Caco-2 (cell line): ENCODE measurements at places on chromosomes 1 and 21. TPM values are rescaled to one million over a fixed set of nuclear protein-coding genes. Genes with fewer than 3 reads are reported as not detected.

The BEND5 gene
- total RNA-seq, result 0.57 TPM in 1 of 2 replicates, not detected in the other

DNA sequence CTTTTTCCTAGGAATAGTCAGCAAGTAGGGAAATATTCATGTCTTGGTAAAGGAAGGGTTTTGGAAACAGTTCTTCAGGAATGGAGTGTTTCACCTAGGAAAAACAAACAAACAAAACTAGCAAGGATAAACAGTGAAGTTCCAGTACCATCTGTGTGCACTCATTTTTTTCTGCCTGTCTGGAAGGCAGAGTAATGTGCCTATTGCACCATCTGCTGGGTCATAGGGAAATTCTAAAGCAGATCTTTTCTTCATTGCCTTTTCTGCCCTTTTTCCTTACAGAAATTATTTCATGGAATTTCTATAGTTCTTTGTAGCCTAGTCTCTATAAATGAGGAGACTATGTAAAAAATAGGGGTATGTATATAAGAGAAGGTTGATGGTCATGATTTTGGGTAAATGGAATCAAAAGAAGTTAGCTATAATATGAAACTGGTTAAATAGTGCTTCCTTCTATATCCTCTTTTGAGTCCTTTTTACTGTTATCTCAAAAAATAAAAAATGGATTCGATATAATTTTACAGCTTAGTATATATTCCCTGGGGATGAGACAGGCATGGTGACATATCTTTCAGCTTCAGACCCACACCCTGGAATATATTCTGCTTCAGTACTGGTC is 3.4 kb upstream of the HRNR start:
- no peak for DNase-seq

DNA sequence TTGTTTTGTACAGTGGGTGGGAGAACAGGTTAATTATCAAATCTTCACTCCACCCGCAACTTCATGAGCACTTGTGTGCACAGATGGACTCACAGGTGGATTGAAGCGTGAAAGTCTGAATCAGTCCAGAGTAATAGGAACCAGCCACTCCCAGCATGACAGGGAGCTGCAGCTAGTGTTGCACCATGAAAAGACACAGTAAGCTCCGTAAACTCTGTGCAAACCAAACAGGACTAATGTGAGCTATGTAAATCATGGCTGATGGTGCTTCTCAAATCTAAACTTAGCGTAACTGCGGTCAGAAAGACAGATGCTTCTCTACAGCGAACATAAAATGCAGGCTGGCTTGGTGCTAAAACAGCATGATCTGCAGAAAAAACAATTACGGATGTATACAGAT is 114.4 kb downstream of the CENPF start:
- DNase-seq, result no peak

The LRRN2 gene
- not detected in 2 replicates for total RNA-seq

DNA sequence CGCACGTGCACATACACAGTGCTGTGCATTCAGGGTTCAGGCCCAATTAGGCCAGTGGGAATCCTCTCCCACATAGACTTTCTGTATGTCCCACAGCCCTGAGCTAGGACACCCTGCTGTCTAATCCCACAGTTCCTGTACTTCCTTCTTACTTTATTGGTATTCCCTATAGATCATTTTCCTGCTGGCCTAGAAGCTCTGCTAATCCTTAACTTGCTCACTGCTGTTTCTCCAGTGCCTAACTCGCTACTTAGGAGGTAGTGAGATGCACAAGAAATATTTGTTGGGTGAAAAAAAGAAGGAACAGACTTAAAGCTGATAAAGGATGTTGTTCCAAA is 34.1 kb upstream of the FHAD1 start:
- DNase-seq, result no peak

The FNDC5 gene
- 0.67 and 1.1 TPM in 2 replicates for total RNA-seq

DNA sequence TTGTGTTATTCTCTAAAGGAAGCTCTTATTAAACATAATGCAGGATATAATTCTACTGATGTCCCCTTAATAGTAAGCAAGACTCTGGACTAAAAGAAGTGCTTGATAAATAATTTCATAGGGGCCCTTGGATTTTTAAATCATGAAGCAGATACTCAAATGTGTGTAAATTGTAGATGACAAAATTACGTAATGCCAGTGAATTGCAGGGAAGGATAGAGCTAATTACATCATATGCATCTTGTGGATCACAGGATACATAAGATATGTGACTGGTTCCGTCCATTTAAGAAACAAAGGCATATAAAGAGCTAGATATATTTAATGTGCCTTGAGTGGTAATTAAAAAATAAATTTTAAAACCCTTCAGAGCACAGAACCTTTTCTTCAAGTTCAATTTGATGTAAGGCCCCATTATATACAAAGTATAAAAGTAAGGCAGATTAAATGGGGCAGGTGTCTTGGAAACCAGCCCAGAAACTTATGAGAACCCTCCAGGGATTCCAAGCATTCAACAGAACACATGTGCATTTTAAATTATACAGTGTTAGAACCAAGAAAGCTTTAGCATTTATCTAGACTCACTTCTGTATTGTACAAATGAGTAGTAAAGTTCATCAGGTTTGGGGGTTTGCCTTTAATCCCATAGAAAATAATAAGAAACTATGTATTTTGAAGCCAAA is 190.4 kb downstream of the NCAM2 start:
- no peak for DNase-seq

DNA sequence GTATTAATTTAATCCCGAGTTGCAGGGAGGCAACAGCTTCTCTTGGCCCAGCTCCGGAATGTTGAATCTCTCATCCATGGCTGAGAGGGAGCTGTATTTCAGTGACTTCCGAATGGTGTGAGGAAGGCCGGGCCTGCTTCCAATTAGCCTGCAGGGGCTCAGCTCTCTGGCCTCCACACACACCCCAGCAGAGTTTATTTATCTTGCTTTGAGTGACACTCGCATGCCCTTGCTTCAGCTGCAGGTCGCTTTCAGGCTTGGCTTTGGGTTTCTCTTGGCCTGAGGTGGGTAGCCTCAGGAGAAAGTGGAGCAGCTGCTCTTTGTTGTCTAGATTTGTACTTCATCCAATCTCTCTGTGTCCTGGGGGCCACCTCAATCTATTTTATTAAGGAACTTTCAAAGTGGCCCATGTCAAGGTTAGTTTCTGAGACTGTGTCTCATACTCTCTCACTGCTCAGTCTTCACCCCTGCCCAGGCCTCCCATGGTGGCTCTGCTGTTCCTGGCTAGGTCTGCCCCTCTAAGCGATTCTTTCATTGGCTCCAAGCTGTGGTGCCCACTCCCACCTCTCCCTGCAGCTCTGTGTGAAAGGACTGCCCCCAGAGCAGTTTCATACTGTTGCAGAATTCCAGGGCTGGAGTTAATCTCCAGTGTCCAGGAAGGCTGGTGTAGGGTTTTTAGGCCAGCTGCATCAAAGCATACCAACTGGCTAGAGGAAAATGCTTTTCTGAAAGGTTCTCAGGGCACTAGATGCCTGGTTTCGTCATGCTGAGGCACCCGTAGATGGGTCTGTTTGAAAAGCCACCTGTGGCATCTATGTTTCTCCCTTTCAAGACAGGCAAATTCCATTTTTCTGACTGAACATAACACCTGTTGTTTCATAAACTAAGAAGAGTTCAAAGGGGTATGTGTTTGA is 153.5 kb downstream of the PLXNA2 start:
- no peak for DNase-seq

The FMOD gene
- 32.6 and 36.3 TPM in 2 replicates for total RNA-seq

The ESPN gene
- 14.9 and 16.3 TPM in 2 replicates for total RNA-seq
